ENCODE measurements at places on chromosomes 1 and 21.

DNA sequence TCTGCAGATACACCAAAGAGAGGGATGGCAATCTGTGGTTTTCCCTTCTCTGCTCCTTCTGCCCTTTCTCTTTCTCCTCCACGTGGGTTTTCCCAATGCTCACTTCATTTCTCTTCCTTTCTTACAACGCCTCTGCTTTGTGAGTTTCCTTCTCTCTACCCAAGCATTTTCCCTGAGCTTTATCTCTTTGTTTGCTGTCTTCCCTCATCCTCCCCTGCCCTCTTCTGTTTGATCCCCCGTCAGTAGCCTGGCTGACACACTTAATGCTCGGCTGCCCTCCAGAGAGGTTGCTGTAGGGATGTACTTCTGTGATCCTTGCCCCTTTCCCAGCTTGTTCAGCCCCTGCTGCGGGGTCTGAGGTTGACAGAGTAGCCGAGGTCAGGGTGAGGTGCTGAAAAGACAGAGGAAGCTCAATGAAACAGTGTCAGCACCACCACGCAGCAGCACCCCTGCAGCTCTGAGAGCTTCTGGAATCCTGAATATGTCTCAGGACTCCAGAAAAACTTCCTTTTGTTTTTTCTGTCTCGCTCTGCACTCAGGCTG lies 6.0 kb downstream of the EDARADD start:
- no peak for DNase-seq

- no peak for DNase-seq
These were observed 29.2 kb upstream of the OR2B11 start for GRCh38 chr1:247487057-247487456.

GRCh38 chr1:108199201-108199691 lies 897 bp downstream of the SLC25A24 start:
- DNase-seq, result peak; percentile 48

GRCh38 chr1:8674912-8675311 lies 142.5 kb downstream of the RERE start:
- no peak for DNase-seq

DNA sequence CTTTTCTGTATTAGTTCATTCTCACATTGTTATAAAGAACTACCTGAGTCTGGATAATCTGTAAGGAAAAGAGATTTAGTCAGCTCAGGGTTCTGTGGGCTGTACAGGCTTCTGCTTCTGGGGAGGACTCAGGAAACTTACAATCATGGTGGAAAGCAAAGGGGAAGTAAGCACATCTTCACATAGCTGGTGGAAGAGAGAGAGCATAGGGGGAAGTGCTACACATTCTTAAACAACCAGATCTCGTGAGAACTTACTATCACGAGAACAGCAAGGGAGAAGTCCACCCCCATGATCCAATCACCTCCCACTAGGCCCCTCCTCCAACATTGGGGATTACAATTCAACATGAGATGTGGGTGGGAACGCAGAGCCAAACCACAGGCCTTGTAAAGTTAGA lies 37.9 kb upstream of the AHCTF1 start:
- no peak for DNase-seq

DNA sequence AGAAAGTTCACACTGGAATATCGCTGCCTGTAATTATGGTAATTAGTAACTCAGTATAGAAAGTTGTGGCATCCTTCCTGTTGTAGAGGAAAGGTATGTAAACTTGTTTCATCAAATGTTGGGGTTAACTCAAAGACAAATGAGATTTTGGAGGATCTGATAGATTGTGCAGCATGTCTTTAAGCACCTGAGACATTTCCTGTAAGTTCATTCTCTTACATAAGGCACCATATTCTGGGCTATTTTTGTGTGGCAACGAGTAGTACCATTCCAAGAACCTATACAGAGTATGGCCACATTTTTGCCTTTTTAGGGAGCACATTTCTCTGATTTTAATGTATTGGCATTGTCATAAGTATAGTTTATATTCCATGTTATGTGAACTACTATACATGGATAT lies 88.8 kb downstream of the CDC14A start:
- no peak for DNase-seq

GRCh38 chr1:162720996-162721395 lies 69.5 kb upstream of the HSD17B7 start:
- peak; percentile 33 for DNase-seq

DNA sequence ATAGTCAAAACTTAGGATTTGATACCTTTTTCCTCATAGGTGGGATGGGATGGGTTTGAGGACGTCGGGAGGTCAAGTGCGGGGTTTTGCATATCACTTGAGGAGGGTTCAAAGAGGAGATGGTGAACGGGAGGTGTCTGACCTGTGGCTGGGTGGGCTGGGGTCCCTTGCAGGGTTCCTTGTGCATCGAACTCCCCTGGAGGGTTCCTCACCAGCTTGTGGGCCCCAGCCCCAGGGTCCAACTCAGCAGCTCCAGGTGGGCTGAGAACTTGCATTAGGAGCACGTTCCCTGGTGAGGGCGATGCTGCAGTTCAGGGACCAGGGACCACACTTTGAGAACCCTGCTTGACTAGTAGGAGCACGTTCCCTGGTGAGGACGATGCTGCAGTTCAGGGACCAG lies 23.2 kb downstream of the TRPM2 start:
- DNase-seq, result no peak

GRCh38 chr1:244858357-244858756 lies 6.0 kb downstream of the HNRNPU start:
- DNase-seq, result no peak

- no peak for DNase-seq
These were observed 3.6 kb downstream of the C1orf232 start for GRCh38 chr1:26164861-26165842.

- peak; percentile 95 for DNase-seq
These were observed 38.7 kb downstream of the VTCN1 start for GRCh38 chr1:117171900-117172511.

GRCh38 chr21:15192243-15192642 lies 127.4 kb upstream of the NRIP1 start:
- DNase-seq, result peak; percentile 43

GRCh38 chr1:33875862-33876261 lies 12.0 kb downstream of the HMGB4 start:
- no peak for DNase-seq

DNA sequence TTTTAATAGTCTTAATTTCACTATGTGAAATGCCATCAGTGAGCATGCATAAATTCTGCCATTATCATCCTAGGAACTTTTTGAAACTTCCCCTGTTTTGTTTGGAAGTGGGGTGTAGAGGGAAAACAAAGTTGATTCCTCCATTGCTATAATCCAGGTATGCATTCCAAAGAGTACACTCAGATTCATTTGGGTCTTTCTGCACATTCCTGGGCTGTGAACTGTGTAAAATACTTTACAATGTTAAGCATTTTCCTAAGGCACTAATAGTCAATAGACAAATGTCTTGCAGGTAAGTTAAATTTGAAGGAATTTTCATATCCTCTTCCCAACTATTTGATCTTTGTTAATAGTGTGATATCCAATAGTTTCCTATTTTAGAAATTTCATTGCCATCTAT lies 36.2 kb downstream of the SGIP1 start:
- DNase-seq, result peak; percentile 38

- no peak for DNase-seq
These were observed 7.0 kb downstream of the SH3BP5L start for GRCh38 chr1:248818505-248819374.

DNA sequence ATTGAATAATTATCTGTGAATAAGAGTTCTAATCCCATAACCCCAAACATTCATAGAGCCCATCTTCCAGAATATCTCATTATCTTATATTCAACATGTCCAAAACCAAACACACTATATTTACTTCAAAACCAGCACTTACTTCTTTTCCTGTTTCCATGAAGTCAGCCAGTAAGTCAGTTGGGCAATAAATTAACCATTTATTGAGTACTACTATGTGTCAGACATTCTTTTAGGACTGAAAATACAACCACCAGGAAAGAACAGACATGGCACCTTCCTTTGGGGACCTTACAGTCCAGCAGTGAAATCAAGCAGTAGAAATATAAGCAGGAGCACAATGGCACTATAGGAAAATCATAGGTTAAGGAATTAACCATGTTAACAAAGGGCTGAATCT lies 8.8 kb downstream of the AK5 start:
- no peak for DNase-seq

- no peak for DNase-seq
These were observed at the start of gene KRTAP12-3 for GRCh38 chr21:44657635-44658540. KRTAP12-3 (plus strand) TSS chr21:44657932; CDS start chr21:44657980, 48 bp downstream.

- DNase-seq, result no peak
These were observed 1166.7 kb upstream of the B3GALT2 start for GRCh38 chr1:194353121-194353520.

GRCh38 chr1:53011175-53011574 lies 50.8 kb upstream of the PODN start:
- DNase-seq, result no peak

GRCh38 chr1:43153443-43153842 lies 18.6 kb downstream of the EBNA1BP2 start:
- no peak for DNase-seq

- no peak for DNase-seq
These were observed 420.4 kb upstream of the BEND5 start for GRCh38 chr1:49197081-49197480.

GRCh38 chr1:214417545-214418210 lies 133.7 kb downstream of the PTPN14 start:
- no peak for DNase-seq

DNA sequence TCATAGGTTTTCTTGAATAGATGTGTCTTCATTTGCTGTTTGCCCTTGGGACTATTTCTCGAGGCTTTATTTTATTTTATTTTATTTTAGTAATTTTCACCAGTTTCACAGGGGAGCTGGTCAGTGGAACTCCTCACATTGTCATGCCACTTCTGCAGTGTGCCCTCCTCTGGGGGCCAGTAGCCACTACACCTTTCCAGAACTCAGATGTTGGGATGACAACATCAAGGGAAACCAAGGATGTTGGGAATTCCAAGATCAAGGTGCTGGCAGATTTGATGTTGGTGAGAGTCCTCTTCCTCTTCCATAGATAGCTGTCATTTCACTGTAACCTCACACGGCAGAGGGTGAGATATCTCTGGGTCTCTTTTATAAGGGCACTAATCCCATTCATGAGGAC lies 35.5 kb downstream of the SLC26A9 start:
- DNase-seq, result peak; percentile 34

DNA sequence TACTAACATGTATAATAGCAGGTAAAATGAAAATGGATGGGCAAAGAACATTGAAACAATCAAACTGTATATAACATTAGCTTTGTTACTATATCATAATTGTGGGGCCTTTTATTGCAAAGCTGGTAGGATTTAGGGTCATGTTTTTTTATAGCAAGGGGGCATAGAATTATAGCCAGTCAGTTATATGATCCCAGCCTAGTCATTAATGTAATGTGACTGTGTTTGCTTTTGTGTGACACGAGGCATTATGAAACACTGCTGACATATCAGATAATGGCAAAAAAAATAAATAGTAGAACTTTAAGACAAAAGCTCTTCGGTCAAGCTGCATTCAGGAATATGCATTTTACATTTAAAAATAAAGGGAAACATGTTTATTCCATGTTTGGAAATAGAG lies 81.3 kb upstream of the ZNF281 start:
- no peak for DNase-seq

DNA sequence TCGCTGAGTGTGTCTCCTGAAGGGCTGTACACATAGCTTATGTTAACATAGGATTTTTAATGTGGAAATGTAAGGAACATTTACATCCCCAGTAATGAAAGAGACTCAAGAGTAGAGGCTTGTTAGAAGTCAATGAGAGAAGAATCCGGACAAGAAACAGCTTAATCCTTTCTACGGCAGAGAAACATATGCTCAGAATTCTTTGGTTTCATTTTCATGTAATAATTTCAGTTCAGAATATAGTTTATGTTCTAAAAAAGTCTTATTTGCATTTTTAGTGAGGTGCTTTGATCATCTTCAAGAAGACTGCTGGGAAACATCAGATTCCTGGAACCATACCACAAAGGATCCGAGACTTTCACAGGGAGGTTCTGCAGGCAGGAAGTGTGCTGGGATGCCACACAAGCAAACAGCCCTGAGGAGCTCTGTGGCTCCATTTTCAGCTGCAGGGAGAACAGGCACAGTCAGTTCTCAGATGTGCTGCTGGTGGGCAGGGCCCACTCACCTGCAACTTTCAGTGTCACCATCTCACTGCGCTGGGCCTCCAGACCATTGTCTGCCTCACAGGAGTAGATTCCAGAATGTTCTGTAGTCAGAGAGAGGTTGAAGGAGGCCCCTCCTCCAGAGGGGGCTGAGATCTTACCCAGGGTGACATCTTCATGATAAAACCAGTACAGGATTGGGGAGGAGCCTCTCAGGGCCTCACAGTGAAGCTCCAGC lies 28.4 kb downstream of the FCRL5 start:
- DNase-seq, result no peak

DNA sequence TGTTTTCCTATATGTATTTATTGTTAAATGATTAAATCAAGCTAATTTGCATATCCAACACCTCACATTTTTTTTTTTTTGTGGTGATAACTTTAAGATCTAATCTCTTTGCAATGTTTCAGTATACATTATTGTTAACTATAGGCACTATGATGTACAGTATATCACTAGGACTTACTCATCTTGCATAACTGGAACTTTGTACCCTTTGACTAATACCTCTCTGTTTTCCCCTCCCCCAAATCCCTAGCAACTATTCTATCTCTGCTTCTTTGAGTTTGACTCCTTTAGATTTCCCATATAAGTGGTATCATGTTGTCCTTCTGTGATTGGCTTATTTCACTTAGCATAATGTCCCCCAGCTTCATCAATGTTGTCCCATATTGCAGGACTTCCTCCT lies 9.7 kb upstream of the C1orf53 start:
- DNase-seq, result no peak

GRCh38 chr1:209012443-209013196 lies 570.9 kb upstream of the CAMK1G start:
- DNase-seq, result no peak

DNA sequence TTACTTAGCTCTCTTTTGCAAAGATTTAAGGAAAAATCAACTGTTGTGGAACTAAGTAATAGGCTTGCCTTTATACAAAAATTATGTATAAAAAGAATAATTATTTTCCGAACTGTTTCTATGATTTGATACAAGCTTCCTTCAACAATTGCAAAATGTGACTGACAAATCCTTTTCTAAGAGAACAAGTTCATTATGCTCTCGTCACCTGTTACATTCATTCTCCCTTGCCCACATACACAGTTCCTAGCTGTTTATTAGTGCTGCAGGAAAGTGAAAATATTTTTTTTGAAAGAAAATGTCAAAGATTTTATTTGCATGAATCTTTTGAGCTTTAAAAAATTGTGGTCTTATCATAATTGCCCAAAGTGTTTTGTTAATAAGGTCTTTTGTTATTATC lies 466.2 kb downstream of the USP25 start:
- DNase-seq, result peak; percentile 36

Data from fibroblast of lung (primary cell).